Upper lobe of right lung (tissue), 1 donor: ENCODE measurements at places on chromosomes 2 and 18. TPM values are rescaled to one million over a fixed set of nuclear protein-coding genes. Genes with fewer than 3 reads are reported as not detected.

The ABHD3 gene
- 23.8 TPM for total RNA-seq

GRCh38 chr2:65367524-65367923 is 64.9 kb downstream of the SPRED2 start:
- DNase-seq = no peak

GRCh38 chr2:220775856-220776488 is 796.1 kb downstream of the EPHA4 start:
- no peak for DNase-seq

The LRATD1 gene
- total RNA-seq = 8.9 TPM

The TMEM169 gene
- total RNA-seq = 1.4 TPM

DNA sequence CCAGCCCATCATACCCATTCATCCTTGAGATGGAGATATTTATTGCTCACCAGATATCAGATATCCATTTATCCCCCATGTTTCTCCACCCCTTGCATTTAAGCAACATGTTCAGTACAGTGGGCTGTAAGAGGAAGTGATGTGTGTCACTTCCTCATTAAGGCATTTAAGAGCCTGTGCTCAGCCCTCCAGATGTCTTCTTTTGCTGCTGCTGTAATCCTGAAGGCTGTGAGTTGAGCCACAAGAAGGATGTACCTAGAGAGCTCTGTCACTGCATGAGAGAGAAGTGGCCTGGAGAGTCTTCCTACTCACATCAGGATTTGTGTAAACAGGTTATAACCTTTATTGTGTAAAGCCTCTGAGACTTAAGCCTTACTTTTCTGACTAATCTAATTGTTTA is 151.8 kb upstream of the UNC80 start:
- DNase-seq = no peak

- DNase-seq = no peak
Measured at GRCh38 chr2:150425121-150425955, 62.1 kb downstream of the RND3 start.

DNA sequence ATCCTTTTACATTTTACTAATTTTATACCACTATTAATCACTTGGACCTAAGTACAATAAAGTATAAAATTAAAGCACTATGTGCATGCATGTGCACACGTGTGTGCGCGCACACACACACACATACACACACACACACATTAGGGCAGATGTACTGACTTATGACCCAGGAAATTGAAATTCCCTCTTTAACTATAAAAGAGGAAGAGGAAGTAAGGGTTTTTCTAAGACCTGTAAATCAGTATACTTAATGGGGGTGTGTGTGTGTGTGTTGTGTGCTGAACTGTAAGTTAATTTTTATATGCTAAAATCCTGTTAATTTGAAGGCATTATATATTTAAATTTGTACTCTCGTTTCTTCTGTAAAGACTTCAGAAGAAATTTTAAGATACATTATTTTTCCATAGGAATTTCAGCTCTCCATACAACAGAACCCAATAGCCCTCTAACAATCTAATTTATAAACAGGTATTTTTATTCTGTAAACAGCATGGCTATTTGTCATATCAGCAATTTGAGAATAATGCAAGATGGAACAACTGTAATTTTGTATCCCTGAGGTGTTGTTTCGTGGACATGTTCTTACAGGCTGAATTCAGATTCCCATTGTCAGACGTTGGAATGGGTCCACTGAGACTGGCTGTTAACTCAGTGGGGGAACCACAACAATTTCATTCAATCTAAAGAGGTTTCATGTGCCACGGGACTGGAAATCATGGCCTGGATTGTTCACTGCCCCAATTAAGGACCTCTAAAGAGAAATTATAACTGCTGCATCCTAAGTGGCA is 90.9 kb downstream of the PLA2R1 start:
- DNase-seq = no peak

The CYP27C1 gene
- not detected for total RNA-seq

- DNase-seq = no peak
Measured at GRCh38 chr2:216819766-216820165, 40.1 kb downstream of the TNP1 start.

DNA sequence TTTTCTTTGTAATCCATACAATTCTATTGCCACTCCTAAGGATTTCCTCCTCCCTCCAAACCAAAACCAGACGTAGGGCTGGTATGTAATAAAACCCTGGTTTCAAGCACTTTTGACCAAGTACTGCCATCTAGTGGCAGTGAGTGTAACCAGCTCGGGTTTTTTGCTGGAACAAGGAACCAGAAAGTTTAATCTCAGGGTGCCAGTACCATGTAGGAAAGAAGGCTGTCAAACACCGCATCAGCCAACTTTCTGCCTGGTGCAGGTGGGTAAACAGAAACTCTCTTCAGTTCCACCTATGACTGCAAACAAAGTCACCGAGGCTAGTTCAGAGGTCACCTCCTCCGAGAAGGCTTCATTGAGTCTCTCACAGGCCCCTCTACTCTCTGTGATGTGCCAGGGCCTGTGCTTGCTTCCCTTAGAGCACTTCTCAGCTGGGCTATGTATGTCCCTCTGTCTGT is 10.2 kb upstream of the THNSL2 start:
- no peak for DNase-seq
